ENCODE measurements at places on chromosomes 13 and 19. TPM values are rescaled to one million over a fixed set of nuclear protein-coding genes. Genes with fewer than 3 reads are reported as not detected.

Gene GJB2
- total RNA-seq: 1.5 TPM

DNA sequence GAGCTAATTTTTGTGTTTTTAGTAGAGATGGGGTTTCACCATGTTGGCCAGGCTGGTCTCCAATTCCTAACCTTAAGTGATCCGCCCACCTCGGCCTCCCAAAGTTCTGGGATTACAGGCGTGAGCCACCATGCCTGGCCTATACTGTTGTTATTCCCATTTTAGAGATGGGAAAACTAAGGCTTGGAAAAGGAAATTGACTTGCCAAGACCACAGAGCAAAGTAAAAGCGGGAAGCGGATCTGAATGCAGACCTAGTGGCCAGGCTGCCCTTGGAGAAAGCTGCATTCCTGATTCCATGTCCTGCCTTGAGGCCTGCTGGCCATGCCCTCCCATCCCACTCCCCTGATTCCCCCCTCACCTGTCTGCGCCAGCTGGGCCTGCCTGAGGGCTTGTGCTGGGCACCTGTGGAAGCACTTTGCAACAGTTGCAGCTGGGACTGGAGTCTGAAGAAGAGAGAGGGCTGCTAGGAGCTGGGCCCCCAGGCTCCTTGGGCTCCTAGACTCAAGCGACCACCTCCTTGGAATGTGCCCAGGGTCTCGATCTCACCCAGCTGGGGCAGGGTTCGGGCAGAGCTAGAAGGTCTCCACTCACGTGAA lies 5.7 kb downstream of the PALM3 start:
- DNase-seq: no peak

GRCh38 chr13:27242702-27243101 lies 8.7 kb upstream of the RPL21 start:
- DNase-seq: no peak

- peak; percentile 50 for DNase-seq
These were observed 6.9 kb downstream of the KCTD12 start for GRCh38 chr13:76879203-76879882.

- DNase-seq: no peak
These were observed 930.8 kb downstream of the SLITRK5 start for GRCh38 chr13:88601949-88602348.

GRCh38 chr19:35031072-35031881 lies 1.0 kb downstream of the SCN1B start:
- DNase-seq: no peak

DNA sequence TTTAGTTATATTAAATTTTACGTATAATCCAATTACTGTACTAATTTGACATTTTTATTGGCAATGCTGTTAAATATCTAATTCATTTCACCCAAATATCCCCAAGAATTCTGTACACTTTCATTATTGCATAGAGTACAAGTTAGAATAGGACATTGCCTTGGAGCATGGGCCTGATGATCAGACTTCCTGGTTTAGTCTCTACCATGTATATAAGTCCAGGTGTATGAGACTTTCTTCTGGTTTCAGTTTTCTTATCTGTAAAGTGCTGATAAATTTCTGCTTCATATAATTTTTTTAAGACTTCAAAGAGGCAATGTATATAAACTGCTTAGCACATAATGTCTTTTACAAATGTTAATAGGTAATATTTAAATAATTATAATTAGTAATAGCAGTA lies 179.4 kb downstream of the KLF12 start:
- DNase-seq: no peak

DNA sequence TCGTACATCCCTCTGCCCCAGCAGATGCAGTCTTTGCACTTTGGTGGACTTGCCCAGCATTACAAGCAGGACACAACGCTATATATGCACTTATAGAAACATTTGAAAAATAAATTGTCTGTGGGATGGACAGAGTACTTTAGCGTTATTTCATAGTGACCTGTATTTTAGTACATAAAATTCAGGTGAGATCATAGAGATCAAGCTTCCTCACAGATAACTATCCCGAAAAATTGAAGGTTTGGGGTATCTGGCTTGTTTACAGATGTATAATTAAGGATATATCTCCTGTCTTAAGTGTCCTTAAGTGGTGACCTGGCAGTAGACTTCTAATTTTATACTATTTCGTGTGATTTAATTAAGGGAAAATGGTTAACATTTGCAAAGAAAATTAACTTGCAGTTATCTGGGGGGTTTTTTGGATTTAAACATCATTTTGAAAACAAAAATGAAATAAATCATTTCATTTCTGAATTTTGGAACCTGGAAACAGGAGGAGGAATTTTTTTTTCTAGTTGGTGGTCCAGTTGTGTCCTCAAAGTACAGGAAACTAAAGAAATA lies 977 bp upstream of the MAB21L1 start:
- DNase-seq: no peak

GRCh38 chr19:1105008-1105872 lies 1.4 kb downstream of the GPX4 start:
- DNase-seq: no peak

Gene PDX1
- not detected for total RNA-seq

Gene ONECUT3
- not detected for total RNA-seq

Gene ZNF560
- total RNA-seq: not detected

DNA sequence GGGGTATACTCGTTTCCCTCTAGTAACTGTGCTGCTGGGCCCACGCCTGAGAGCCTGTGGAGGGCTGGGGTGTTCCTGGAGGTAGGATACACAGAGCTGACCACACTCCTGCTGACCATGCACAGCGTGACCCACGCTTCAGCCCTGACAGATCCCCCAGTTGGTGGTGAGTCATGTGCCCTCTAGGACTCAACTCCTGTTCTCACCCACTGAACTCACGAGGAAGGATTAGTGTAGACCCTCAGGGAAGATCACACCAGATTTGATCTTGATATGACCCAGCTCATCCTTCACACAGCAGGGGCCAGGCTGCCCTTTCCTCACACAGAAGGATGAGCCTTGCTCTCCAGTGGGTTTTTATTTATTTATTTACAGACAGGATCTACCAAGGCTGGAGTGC lies 13.3 kb upstream of the ACP7 start:
- DNase-seq: no peak

DNA sequence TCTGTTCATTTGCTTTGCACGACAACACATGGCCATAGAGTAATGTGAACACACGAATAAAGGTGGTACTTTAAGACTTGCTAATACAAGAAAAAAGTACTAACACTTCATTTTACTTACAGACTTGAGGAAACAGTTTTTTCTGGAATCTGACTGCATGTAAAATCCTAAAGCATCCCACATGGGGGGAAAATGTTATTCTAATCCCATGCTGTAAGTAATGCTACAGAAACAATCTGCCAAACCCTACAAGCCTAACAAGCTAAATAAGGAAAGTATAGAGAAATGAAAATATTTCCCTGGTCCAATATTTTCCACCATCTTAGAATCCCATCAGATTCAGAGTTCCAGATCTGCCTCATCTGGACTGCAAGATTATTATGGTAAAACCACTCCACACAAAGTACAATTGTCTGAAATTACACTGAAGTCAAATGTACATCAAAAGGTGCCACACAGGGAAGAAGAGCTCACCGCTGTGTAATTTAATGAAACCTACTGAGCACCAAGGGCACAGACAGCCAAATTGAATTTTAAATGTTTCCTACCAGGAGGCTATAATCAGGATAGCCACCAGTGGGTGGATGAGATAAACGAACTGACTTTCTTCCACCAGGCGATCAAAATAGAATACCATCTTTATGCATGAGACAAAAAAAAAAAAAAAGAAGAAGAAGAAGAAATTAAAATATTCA lies 22.0 kb downstream of the LHFPL6 start:
- no peak for DNase-seq

- no peak for DNase-seq
These were observed 2.0 kb downstream of the CNN1 start for GRCh38 chr19:11540645-11541044.

Gene FAM216B
- total RNA-seq: not detected

DNA sequence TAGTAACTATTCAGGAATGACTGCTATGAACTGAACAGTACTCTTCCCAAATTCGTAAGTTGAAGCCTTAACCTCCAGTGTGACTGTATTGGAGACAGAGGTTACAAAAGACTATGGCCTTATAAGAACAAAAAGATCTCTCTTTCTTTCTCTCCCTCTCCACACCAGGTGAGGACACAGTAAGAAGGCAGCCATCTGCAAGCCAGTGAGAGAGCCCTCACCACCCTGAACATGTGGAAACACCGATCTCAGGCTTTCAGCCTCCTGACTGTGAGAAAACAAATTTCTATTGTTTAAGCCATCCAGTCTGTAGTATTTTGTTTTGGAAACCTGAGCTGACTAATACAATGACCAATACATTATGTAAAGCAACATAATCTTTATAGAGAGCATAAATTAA lies 888.9 kb downstream of the SLITRK1 start:
- DNase-seq: no peak

Gene ZNF230
- 3.6 TPM for total RNA-seq

Gene FBXO27
- not detected for total RNA-seq

DNA sequence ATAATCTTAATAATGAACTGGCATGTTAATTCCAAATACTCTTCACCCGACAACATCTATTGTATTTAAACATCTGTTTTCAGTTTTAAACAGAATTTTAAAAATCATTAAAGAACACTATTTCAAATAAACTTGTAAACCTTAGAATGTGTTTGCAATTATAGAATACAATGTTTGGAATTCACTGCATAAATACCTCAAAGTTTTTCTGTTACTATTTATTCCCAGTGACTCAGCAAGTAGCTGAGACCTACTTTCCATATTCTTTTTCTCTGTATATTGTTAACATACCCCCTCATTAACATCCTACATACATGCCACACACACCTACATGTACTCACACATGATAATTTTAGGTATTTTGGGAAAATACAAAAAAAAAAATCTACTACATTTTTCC lies 1134.3 kb downstream of the SLITRK1 start:
- DNase-seq: no peak

Gene FFAR3
- total RNA-seq: 1.4 TPM

DNA sequence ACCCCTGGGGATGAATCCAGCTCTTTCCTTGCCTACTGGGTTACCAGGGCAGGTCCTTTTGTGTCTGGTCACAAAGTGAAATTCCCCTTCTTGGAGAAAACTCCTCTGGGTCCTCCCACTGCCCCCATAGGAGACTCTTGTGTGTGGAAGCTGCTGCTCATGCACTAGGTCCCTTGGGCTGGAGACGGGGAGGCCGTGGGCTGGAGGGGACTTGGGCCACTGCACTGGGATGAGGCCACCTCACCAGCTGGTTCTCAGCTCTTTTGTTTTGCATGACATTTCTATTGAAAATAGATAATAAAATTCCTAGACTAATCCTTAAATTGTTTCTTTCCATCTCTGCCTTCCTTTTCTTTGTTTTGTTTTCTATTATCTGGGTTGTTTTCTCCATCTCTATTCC lies 62.4 kb downstream of the TEX29 start:
- peak; percentile 33 for DNase-seq

Gene MAP4K1
- total RNA-seq: 247 TPM

DNA sequence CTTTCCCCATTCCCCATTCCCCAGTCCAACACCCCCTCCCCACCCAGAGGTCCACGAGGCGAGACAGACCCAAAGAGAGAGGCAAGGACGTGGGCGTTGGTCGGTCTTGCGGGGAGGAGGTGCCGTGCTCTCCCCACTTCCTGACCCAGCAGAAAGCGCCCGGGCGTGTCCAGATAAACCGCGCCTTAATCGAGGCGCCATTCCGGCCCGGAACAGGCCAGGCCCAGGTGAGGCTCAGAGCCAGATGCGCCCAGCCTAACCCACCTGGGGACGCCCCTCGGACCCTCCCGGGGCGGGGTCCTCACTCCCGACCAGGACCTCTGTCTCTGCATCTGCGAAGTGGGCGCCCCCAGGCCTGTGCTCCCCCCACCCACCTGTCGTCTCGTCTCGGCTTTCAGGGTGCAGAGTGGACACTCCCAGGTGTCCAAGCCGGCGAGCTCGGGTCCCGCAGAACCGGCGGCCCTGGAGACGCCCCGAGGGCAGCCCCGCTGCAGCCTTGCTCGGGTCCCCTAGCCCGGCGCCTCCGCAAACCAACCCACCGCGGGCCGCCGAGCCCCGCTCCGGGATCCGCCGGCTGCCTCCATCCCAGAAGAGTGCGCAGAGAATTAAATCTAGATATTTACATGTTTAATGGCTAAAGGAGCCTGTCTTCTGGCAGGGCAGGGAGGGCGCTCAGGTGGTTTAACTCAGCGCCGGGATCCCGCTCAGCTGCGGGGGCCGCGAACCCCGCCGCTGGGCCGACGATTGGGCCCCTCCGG lies 5.0 kb upstream of the ONECUT3 start:
- DNase-seq: no peak

DNA sequence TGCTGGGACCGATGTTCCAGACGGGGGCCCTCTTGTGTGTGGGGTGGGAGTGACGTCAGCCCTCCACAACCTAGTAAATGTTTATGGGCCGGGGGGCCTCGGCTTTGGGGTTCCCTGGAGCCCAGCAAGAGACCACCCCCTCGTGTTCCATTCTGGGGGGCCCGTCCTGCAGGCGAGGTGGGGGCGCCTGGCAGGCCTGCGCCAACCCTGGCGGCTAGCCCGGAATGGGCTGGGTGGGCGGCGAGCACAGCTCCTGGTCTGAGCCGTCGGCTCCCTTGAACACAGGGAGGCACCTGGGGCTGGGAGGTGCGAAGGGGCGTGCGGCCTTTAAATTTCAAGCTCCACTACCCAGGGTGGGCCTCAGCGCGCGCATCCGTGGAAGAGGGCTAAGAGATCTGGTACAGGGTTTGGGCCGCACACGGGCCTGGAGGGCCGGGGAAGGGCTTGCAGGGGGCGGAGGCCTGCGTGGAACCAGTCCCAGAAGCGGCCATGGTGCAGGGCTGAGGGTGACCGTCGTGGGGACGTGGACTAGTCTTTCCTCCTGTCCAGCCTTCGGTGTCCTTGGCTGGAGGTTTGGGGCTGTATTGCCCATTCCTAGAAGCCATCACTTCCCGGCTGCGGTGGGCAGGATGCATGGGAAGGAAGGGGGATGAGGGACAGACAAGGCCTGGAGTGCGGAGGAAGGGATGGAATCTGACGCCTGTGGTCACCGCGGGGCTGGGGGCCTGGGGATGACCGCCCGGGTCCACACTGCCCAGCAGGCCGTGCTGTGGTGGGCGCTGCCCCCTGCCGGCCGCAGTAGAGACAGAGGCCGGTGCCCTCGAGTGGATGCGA lies 11.4 kb downstream of the NDUFA11 start:
- DNase-seq: peak; percentile 28

GRCh38 chr19:42697884-42698283 lies 42.4 kb downstream of the PSG3 start:
- DNase-seq: no peak

DNA sequence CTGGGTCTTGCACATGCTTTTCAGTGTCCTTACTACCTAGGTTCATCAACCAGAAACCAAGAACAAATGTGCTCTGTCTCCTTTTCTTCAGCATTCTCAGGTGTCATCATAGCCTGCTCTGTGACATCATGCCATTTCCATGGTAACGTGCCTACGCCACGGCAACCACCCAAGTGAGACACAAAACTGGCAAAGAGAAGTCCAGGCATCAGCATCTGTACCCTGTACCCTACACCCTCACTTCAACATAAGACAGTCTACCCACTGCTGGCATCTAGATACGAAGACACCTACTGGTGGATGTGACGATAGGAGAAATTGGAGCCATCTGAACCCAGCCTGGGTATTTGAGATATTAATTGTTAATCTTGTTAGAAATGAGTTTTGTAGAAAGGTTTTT lies 13.3 kb downstream of the ZC3H4 start:
- DNase-seq: no peak
